Mesothelial cell of epicardium (in vitro differentiated cells): ENCODE measurements at places on chromosomes 2 and 18. TPM values are rescaled to one million over a fixed set of nuclear protein-coding genes. Genes with fewer than 3 reads are reported as not detected.
A peak's percentile ranks its signal among the peaks of the same experiment; 100 is the strongest.

- DNase-seq, result peak; percentile 49
Measured at GRCh38 chr2:113876503-113877387, 13.1 kb upstream of the ACTR3 start.

Gene ALLC
- not detected in 3 replicates for total RNA-seq

Gene LCT
- 0.05 TPM in 1 of 3 replicates, not detected in the others for total RNA-seq

DNA sequence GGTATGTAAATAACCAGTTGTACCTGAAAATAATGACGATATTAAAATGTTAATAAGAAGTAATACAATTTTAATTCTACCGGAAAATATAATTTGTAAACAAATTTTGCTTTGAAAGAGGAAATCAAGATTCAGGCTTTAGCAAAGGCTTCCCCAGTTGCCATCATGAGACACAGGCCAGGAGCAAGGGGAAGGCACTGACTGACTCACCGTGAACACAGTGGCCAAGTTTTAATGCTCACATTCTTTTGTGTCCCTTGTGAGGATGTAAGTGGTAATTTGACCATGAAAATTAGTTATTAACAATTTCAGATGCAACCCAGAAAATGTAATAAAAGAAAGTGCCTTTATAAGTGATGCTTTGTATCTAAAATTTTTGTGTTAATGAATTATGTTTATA is 164.1 kb downstream of the GREB1L start:
- no peak for DNase-seq

Gene TUBA4B
- not detected in 3 replicates for total RNA-seq

DNA sequence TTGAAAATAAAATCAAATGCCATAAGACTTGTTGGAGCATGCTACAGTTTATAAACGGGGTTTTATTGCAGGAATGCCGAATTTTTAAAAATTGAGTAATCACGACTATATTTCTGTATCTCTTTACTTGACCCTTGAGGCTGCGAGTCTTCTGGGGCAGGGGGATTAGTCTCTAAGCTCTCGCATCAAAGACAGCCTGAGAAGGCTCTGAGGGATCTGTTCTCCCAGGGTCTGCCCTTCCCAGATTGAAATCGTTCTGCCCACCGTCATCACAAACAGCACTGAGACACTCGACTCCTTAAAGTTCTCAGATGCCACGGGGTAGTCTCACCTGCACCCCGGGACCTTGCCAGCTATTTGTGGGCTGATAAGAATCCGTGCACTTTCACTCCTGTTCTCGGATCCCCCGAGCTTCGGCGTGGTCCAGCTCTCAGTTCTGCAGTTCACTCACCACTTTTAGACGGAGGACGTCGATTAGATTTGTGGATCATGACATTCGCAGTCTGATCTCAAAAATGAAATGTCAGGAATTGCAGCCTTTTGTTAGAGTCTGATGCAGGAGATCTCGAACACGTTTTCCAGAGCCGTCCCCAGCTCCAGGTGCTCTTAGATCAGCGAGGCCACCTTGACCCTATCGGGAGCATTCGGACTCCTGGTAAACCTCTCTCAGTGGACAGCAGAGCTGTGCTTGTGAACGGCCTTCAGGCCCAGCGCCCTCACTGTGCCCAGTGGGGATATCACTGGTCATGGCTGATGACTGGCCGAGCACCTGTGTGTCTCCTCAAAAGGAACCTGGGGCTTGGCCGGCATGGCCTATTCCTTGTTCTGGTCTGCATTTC is 43.0 kb downstream of the TWIST2 start:
- DNase-seq, result no peak

DNA sequence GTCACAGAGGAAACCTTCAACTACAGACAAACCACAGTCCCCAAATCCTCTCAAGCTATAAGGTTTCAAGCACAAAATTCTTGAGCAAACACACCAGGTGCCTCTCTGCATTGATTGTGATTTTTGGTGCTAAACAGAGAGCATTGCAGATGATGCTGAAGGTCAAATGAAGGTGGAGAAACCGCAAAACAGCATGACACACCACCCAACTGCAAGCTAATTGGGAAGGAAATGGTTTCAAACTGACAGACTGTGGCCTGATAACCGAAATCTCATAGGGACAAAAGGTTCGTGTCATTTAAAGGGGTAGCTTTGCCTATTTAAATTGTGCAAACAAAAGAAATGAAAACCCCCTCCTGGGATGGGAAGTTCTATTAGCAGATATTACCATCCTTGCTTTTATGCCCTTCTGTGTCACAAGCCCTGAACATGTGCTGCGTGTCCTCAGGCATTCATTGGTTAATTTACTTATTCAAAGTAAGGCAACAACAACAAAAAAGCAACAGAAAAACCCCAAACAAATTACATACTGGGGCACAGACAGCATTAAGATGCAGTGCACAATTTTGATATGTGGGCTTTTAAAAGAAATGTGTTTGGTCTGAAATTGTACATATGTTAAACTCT is 154.9 kb downstream of the AQP4 start:
- no peak for DNase-seq

- no peak for DNase-seq
Measured at GRCh38 chr2:17517481-17518211, 594 bp downstream of the RAD51AP2 start.

DNA sequence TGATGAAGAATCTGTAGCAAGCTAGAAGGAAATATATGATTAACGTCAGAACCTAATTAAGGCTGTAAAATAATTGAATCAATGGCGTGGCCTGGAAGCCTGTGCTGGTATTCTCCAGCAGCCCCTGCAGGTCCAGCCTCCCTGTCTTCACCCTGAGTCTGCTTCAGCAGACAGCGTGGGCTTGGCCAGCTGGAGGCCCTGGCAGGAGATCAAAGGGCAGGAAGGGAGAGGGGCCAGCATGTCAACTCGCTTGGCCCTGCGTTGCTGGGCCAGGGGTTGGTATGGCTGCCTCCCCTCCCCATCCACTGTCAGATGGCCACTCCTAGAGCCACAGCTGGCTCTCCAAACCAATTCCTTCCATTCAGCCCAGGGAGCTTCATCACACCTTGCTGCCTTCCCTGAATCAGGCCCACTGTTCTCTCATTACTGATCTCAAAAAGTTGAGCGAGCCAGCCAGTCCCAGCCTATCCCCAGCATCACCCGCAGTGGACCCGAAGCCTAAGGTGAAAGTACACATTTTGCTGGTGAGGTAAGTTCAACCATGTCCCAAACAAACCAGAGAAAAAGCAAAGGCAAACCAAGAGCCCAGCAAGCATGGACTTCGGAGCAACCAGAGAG is 228.4 kb upstream of the AGAP1 start:
- no peak for DNase-seq

GRCh38 chr18:48818329-48819254 is 132.2 kb downstream of the SMAD7 start:
- DNase-seq, result peak; percentile 16
